ENCODE measurements at places on chromosomes 7 and 10.

GRCh38 chr10:114515298-114515914, 111.1 kb upstream of the AFAP1L2 start:
- no peak for DNase-seq

DNA sequence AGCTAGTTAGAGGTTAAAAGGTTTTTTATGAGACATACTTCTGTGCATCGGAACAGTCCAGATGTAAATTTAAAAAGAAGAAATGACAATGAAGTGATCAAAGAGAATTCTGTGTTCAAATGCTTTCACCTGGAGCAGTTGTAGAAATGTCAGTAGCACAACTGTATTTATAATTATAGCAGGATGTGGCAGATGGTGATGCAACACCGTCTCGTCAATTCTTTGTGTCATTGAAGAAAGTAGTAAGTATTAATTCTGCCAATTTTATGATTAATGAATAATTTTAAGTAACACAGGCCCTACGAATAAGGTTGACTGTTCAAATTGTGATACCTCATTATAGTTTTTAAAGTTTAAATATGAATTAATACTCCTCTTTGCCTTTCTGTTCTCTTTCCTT, 171.1 kb downstream of the ADK start:
- peak; percentile 15 for DNase-seq

DNA sequence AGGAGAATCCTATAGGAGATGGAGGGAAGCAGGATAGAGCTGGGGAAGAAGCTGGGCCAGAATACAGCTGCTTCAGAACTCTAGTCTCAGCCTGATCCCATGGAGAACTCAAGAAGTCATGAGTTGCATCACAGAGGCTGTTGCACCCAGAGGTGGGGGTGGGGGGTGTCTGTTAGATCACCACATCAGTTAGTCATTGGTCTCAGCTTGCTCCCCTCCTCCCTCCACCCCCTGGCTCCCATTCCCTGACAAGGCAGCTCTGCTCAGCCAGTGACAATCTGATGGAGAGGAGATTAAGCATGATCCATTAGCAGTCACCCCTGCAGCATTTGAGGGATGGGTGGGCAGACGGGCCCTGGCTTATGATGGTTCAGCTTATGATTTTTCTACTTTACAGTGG, 58.4 kb upstream of the FGL2 start:
- DNase-seq: peak; percentile 37

GRCh38 chr7:117564080-117564479, 84.3 kb downstream of the CFTR start:
- no peak for DNase-seq

DNA sequence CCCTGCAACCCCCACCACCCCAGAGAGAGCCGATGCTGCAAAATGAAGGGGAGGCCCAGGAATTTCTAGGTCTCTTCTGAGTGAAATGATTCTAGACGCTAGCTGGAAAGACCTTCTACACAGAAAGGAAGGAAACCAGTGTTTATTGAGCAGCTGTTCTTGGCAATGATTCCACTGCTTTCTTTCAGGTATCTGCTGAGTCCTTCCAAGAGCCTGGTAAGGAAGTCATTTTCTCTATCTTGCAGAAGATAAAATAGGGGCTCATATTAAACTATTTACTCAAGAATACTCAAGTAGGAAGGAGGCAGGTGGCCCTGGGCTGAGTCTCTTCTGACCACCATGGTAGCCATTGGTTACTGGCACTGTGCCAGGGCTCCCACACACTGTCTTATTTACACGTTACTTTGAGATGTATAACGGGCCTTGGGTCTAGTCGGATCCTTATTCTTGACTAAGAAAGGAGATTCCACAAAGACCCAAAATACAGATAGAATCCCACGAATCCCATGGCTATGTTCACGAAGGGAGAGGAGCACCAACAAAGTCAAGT, 112.1 kb downstream of the GALNT11 start:
- no peak for DNase-seq
